ENCODE measurements at places on chromosomes 5 and 9. TPM values are rescaled to one million over a fixed set of nuclear protein-coding genes. Genes with fewer than 3 reads are reported as not detected.

- no peak for DNase-seq
These were observed 38.9 kb upstream of the STX17 start for GRCh38 chr9:99867536-99867935.

- DNase-seq = no peak
These were observed 276.6 kb downstream of the GADD45G start for GRCh38 chr9:89881431-89881830.

GRCh38 chr9:124716808-124717207 is 54.3 kb downstream of the NR6A1 start:
- DNase-seq = no peak

DNA sequence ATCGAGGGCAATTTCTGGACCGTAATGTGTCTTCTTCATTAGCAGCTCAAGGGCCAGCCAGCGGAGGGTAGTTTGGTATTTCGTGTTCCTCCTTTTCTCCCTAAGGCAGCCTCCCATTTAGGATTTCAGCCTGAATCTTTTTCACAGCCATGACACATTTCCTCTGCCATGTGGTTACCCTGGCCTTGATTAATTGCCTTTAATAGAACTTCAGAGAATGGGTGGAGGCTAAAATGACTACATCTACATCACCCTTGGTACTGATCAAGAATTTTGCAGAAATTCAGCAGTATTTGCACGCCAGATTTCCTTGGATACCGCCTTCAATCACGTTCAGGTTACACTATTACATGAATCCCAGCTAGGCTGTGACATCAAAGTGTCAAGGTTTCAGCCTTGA is 58.0 kb downstream of the ADAMTS16 start:
- no peak for DNase-seq

- peak; percentile 66 for DNase-seq
These were observed at the start of gene GHR for GRCh38 chr5:42423285-42424165. Gene GHR, plus strand, starts transcription at chr5:42423439. Its CDS starts 142,436 bp downstream, at chr5:42565875.

DNA sequence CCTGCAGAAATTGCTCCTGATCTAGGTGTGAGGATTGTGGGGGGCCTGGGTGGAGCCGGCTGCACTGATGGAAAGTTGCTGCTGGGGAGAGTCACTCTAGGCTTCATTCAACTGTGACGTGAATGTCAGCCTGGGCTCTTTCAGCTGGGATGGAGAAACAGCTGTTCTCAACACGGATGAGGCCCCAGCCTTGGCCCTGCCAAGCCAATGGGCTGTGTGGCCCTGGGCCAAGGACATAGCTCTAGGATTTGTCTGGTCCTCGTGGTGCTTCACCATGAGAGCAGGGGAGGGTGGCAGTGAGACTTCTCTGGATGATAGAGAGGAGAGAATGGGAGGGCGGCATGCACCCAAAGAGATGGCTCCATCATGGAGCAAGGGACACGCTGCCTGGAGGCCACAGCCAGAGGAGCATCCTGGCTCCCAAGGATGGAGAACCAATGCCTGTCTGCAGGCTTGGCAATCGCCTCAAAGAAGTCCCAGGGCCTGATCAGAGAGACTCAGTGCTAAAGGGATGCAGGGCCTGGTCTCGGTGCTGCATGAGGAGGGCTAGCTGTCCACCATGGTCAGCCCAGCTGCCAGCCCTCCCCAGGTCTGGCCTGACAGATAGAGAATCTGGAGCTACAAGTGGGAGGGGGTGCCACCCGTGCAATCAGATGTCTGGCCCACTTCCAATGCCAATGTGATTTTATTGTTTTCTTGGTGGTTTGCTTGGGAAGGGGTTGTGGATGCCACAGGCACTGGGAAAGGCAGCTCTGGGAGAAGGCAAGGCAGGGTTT is 141.0 kb downstream of the GADD45G start:
- DNase-seq = no peak

NXNL2 gene
- 0.78 TPM for total RNA-seq

DNA sequence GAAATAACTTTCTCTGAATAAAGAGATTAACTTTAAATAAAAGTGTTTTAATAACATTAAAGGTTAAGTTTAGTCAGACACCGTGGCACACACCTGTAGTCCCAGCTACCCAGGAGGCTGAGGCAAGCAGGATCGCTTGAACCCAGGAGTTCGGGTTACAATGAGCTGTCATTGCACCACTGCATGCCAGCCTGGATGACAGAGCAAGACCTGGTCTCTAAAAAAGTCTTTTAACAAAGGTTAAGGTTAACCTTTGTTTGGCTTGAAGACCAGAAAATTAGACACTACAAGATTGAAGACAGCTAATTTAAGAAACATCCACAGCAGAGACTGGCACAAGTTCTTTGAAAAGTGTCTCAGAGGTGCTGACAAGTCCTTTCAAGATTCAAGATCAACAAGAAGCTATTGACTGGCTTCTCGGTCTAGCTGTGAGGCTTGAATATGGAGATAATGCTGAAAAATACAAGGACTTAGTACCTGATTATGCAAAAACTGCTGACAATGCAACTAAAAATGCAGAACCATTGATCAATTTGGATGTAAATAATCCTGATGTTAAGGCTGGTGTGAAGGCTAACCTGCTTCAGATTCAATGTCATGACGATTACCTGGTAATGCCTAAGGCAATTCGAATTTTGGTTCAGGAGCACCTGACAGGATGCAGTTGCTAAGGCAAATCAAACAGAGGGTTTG is 48.8 kb downstream of the FAM81B start:
- no peak for DNase-seq

ADAMTS2 gene
- 0.78 TPM for total RNA-seq

DNA sequence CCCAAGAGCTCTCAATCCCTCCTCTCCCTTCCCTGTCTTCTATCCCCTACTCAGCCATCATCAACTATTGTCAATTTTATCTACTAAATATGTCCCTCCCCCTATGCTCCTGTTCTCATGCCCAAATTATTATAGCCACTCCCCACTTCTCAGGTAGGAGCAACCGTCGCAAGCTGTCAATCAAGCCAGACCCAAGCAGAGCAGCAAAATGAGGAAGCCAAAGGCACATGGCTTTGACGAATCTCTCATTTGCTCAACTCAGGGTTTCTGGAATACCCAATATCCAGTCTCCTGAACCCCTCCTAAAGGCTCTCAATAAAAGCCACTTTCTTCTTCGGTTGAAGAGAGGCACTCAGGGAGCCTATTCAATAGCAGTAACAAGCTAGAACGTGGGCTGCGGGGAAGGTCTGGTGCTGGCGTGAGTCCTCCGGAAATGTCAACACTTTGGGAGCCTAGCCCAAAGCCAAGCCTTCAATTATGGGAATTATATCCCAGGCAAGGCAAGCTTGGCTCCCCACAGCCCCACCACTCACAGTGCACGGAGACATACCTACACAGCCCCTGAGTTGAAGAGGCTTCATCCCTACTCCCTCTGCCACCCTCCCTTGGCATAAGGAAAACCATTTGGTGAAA is 47.7 kb downstream of the SIL1 start:
- no peak for DNase-seq

GRCh38 chr9:14453286-14453685 is 139.3 kb upstream of the NFIB start:
- no peak for DNase-seq

- no peak for DNase-seq
These were observed 734 bp downstream of the SKP1 start for GRCh38 chr5:134175921-134176510.

- no peak for DNase-seq
These were observed 36.2 kb downstream of the DDX46 start for GRCh38 chr5:134794819-134795218.

DNA sequence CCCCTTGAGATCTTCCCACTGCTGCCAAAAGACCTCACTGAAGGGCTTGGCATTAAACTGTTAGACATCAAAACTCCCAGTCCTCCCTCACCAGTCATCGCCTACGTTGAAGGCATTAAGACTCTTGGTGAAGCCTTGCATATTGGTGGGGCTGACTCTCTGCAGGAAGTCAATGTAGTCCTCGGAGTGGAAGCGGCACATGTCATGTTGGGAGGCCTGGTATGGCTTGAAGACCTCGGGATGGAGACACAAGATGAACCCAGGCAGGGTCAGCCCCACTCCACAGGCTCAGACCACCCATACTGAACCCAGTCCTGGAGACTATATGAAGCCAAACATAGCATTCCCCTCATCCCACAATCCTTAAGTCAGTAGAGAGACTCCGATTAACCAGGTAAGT is 1.9 kb downstream of the HDAC3 start:
- no peak for DNase-seq

DNA sequence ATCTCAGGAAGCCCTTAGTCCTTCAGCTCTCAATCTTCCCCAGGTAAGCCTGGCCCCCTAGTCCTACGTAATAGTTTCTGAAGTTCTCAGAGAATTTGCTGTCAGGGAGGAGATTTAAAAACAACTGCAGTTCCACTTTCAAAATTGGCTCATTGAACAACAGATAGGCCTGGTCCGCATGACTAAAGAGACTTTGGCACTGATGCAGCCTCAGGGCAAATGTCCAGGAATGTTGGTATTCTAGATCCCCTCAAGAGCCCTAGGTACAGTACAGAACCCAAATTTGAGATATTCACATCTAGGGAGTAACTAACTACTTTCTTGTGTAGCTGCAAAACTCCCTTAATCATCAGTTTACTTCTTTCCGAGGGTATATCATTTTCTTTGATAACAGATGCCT is 162.8 kb downstream of the GABRG2 start:
- no peak for DNase-seq

DNA sequence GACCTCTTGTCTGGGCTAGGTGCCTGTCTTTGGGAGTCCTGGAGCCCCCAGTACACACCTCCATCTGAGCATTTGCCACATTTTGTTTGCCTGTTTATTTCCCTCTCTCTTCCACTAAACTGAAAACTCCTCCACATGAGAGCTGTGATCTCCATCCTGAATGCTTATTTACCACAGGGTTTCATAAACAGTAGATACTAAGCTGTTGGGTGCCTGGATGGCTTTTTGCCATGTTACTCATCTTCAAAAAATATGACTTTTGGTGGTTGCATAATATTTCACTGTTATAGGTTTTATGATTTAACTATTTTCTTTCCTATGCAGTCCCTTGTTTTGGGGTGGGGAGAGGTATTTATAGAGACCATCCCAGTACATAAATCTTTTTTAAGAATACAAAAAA is 99.6 kb downstream of the APBA1 start:
- DNase-seq = no peak

DNA sequence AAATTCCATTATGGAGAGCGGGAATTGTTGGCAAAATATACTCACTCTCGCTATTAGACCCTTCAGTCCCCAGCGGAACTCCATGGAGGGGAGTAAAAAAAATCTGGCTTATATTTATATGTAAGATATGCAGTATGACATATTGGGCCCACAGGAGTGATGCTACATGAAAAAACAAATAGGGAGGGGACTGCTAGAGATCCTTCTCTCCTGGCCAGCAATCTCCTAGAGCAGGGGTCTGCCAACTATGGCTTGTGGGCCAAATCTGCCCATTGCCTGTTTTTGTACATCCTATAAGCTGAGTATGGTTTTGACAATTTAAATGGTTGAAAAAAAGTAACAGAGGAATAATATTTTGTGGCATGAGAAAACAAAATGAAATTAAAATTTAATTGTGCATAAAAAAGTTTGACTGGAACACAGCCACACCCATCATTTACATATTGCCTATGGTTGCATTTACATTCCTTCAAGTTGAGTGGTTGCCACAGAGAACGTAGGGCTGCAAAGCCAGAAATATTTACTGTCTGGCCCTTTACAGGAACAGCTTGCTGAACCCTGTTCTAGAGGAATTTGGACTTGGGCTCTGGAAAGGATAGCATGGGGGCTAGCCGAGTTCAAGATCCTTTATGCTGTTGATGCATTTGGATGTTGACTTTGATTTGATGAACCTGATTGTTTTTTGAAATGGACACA is 197.3 kb upstream of the CLINT1 start:
- DNase-seq = no peak

- DNase-seq = no peak
These were observed 1680.3 kb downstream of the MAT2B start for GRCh38 chr5:165185716-165186115.

FBN2 gene
- total RNA-seq = 8.6 TPM

BTNL8 gene
- not detected for total RNA-seq

NUTM2F gene
- not detected for total RNA-seq

GRCh38 chr9:7408845-7409244 is 390.7 kb downstream of the DMAC1 start:
- no peak for DNase-seq

HBEGF gene
- 8.7 TPM for total RNA-seq

DNA sequence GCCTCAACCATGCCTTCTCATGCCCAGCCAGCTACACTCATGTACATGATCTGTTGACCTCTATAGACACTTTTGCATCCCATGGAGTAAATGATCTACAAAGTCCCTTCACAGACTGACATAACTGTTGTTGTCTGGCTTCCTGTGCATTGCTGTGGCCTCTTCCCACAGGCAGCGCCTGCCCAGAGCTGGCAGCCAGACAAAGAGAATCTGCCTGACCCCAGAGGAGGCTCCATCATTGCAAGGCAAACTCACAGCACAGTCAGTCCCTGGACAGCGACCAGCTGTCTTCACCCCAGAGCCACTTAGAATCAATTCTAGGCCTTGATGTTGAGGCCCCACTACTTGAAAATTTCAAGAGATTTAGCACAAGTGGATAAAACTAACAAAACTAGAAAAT is 65.5 kb downstream of the INSYN2B start:
- DNase-seq = peak; percentile 34

DNA sequence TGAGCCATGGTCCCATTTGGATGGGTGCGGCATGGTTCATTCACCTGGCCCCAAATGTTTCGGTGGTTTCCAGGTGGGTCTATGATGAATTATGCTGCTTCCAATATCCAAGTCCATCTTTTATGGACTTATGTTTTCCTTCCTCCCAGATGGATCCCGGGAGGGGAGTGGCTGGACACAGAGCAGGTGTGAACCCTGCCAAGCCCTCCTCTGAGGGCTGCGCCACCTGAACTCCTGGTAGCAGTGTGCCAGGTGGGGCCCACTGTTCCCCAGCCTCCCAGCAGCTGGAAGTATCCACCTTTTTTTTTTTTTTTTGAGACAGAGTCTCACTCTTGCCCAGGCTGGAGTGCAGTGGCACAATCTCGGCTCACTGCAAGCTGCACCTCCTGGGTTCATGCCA is 42.9 kb downstream of the WNK2 start:
- DNase-seq = no peak

- no peak for DNase-seq
These were observed 41.9 kb downstream of the VCAN start for GRCh38 chr5:83513491-83513890.

- DNase-seq = no peak
These were observed 374.1 kb upstream of the IRX4 start for GRCh38 chr5:2256691-2257280.

PTCH1 gene
- total RNA-seq = 8.3 TPM

GRCh38 chr9:121607434-121608167 is 43.8 kb upstream of the DAB2IP start:
- no peak for DNase-seq

- no peak for DNase-seq
These were observed 58.5 kb downstream of the PPIC start for GRCh38 chr5:122978068-122978467.

DNA sequence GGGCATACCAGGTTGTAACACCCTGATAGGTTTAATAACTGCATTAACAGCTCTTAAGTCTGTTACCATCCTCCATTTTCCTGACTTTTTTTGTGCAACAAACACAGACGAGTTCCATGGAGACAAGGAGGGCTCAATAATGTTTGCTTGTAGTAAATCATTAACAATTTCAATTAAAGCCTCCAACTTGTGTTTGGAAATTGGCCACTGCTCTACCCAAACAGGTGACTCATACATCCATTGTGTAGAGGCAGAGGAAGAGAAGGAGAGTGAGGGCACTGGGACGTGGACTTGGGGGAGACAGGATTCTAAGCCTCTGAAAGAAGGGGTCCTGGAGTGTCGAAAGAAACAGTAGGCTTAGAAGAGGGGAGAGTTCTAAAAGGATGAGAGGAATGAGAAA is 213.6 kb upstream of the KCNN2 start:
- DNase-seq = no peak

SLC35A4 gene
- total RNA-seq = 3.7 TPM

CDH18 gene
- total RNA-seq = 10.0 TPM
